GM12892 (cell line): ENCODE measurements at places on chromosomes 1 and 21.

DNA sequence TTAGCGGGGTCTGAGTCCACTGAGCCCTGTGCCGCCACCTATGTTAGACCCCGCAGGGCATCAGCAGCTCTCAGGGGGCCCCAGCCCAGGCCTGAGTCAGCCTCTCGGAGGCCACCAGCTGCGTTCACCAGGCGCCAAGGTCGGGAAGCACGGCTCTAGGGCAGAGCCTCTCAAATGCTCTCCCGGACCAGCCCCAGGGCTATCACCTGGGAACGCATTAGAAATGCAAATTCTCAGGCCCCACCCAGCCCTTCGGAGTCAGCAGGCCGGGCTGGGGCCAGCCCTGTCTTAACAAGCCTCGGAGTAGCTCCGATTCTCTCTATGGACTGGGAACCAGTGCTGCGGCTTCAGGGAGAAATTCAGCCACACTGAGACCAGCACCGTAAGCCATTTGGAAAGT is 37.2 kb upstream of the TSPEAR start:
- DNase-seq = no peak

DNA sequence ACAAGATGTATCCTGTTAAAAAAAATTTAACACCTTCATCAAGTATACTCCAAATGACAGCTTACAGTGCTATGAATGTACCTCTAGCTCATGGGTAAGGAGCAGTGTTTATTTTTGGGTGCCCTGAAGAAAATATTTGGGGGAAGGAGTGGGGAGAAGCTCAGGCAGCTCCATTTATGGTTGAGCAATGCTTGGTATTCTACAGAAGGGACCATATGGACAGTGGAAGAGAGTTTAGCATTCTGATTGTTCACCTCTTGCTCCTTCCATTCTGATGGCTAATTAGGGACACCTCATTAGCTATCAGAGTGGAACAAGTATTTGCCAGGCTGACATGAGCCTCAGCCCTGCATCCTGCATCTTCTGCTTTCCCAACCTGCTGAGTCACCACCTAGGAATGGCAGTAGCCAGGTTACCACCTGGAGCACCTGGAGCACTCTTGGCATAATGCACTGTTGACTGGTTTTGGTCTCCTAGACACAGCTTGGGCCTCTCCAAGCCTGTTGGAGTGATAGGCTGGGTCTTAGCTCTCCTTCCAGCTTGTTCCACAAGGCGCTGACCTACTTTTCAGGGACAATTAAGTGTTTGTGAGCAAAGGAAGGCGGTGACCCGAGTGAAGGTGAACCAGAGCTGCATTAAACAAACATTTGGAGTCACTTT is 62.0 kb upstream of the MACF1 start:
- DNase-seq = no peak

- no peak for DNase-seq
Observed at GRCh38 chr21:35852820-35853219, 207.5 kb downstream of the SETD4 start.

DNA sequence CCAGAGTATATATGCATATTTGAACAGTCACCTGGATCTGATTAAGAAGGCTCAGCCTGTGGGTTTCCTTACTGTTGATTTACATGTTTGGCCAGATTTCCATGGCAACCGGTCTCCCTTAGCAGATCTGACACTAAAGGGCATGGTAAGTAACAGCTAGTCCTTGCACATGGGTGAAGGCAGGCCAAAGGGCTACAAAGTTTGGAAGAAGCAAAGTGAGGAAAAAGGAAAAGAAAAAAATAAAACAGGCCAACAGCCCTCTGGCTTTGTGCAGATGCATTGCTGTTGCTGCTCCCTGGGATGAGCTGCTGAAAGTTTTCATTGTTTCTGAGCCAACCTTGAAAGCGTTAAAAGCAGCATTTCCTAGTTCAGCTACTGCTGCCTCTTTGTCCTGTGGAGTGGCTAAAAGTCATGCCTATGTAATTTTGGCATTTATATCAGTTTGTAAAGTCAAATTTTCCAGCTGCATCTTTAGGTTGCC is 176.5 kb upstream of the HOOK1 start:
- no peak for DNase-seq

GRCh38 chr21:27425574-27425973 is 458.7 kb upstream of the ADAMTS5 start:
- no peak for DNase-seq

- DNase-seq = no peak
Observed at GRCh38 chr1:54331091-54331772, 75.0 kb downstream of the SSBP3 start.

DNA sequence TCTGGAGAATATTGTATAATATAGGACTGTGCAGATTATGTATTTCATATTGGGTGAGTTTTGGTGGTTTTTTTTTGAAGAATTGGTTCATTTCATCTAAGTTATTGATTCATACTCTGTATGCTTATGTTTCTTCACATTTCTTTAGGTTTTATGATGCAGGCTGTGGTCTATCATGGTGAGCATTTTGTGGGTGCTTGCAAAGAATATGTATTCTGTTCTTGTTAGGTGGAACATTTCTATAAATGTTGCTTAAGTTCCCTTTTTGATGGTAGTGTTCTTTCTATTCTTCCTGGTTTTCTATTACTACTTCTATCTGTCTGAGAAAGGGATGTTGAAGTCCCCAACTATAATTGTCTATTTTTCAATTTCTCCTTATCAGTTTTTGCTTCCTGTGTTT is 42.6 kb downstream of the PKN2 start:
- no peak for DNase-seq

DNA sequence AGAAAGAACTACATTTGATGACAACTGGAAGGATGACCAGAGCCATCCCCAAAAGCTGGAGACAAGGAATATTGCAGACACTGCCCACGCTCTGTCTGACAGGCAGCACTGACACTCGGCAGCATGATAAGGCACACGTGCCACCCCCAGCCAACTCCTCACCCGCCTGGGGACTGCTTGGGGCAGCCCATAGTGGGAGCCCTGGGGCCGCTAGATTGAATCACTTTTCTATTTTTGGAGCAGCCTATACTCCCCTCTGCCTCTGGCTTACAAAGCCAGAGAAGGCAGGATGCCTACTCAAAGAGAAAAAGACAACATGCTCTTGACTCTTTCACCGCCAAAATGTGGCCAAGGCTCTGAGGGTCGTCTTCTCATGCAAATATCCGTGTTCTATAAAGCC is 1.3 kb downstream of the SMG5 start:
- DNase-seq = no peak

DNA sequence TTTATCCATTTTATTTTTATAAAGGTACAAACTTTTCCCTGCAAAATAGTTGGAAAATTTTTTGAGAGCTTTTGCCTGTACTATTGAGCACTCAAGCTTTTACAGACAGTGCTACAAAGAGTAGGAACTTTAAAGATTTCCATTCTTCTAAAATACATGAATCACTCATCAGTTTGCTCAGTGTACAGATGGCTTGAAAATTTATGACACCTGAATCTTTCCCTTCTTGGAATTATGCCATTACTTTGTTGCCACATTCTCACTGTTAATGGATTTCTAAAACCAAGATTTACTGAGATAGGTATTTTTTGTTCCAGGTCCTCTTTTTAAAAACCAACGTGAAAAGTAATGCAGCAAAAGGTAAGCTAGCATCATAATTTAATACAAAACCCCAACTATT is 76.0 kb downstream of the GPATCH2 start:
- DNase-seq = no peak

DNA sequence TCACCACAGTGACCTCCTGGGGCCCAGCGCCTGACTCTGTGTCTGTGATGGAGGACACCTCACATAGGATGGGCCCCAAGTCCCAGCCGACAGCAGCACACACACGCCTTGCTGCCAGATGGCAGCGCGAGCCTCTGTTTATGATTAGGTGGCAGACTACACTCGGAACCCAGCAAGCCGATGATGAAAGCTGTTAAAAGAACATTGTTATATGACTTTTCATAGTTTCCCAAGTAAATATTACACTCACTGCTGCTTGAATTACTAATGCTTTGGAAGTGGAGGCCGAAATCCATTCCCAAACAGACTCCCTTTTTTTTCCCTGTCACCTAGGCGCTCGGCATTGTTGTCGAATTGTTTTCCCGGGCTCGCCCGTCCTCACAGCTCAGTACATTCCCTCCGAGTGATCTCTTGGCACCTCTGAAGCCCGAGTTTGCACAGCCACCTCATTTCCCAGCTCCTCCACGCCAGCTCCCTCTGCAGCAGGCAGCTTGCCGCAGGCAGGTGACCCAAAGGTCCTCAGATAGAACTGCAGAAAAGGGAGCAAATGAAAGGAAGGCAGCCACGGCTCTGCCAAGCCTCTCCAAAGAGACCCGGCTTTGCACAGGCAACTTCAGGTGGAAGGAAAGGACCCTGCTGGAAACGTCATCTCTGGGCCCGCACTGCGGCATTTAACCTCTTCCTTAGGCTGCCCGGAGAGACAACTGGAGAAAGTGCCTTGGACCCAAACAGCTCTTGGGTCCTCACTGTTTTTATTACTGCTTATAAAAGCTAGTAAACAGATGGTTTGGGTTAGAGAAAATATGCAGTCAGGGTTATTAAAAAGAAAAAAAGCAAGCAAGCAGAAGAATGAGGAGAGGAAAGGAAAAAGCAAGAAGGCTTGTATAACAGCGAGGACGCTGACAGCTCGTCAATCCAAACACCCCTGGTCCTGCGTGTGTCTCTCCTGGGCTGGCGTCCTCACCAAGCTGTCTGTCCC is 72.2 kb upstream of the SLC25A33 start:
- DNase-seq = no peak

- DNase-seq = no peak
Observed at GRCh38 chr1:53942127-53942957, 3.2 kb downstream of the IFT25 start.

DNA sequence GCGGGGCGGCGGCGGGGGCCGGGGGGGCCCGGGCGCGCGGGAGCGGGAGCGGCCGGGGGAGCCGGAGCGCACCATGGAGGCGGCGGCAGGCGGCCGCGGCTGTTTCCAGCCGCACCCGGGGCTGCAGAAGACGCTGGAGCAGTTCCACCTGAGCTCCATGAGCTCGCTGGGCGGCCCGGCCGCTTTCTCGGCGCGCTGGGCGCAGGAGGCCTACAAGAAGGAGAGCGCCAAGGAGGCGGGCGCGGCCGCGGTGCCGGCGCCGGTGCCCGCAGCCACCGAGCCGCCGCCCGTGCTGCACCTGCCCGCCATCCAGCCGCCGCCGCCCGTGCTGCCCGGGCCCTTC is 546 bp downstream of the SKI start:
- no peak for DNase-seq

DNA sequence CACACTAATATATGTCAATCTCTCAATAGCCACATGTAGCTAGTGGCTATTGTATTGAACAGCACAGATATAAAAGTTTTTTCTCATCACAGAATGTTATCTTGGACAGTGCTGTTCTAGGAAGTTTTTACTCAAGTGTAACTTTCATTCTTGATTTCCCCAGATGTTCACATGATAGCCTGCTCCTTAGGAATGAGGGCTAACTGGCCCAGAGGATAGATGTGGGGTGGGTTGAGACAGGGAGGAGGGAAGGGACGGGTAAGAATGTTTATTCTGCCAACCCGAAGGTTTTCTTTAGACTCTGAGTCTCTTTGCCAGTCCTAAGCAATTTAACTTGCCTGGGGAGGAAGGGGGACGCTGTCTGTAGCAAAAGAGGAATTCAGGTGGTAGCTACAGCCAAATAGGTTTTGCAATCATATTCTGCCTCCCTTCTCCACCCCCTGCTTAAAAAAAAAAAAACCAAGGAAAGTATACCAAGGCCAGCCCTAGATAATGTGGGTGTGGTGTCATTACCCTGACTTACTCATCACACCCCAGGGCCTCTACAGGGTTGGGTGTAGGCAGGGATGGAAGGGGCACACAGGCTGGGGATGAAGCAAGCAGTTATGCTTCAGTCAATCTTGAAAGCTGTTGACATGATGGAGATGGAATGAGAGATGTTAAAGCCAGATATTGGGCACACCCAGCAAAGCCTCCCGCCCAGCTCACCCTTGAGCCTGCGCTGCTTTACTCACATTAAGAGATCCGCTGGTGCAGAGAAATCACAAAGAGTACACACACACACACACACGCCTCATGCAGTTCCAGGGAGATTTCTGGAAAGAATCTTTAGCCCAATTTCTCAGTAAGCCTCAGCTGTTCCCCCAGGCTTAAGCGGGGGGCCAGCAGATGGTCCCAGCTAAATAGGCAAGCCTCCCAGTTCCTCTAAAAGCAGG is 59.9 kb downstream of the PLXNA2 start:
- DNase-seq = no peak

DNA sequence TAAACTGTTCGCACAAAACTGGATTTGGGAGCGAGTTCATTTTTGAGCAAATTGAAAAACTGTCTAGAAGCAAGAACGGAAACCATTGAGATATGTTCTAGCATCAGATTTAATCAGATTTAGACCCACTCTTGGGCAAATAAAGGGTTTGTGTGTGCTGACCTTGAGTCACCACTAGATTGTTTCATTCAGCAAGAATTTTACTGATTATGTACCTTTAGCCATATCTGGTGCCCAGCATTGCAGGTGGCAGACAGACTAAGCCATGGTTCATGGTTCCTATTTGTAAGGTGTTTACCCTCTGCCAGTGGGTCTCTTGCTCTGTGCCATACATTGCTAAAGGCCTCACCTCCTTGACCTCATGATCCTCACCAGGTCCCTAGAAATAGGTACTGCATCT is 1.4 kb downstream of the NUDC start:
- no peak for DNase-seq
